Umbilical cord (tissue), 2 donors: ENCODE measurements at places on chromosomes 11 and 22. TPM values are rescaled to one million over a fixed set of nuclear protein-coding genes. Genes with fewer than 3 reads are reported as not detected.

ARHGAP32 gene
- total RNA-seq, result 6.0 TPM

RPLP2 gene
- total RNA-seq, result 439 TPM

HYOU1 gene
- 31.5 TPM for total RNA-seq

PNPLA5 gene
- total RNA-seq, result not detected

TNKS1BP1 gene
- 86.4 TPM for total RNA-seq

CDPF1 gene
- 13.5 TPM for total RNA-seq

KRTAP5-8 gene
- total RNA-seq, result not detected

- DNase-seq, result no peak
These were observed 6.7 kb downstream of the CENPM start for GRCh38 chr22:41939981-41940831.

DNA sequence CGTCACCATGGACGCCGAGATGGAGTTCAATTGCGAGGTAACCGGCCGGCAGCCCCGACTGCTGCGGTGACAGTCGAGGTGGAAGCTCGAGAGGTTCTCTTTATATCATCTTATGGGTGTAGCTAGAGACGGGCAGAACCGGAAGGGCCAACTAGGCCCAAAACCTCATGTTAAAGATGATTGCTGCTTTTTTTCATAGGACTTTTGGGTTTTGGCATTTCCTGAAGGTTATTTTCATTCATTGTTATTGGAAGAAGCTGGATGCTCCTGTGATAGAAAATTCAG, 585 bp downstream of the NF2 start:
- no peak for DNase-seq

- no peak for DNase-seq
These were observed 265.1 kb downstream of the FAM76B start for GRCh38 chr11:95524314-95525036.

DNA sequence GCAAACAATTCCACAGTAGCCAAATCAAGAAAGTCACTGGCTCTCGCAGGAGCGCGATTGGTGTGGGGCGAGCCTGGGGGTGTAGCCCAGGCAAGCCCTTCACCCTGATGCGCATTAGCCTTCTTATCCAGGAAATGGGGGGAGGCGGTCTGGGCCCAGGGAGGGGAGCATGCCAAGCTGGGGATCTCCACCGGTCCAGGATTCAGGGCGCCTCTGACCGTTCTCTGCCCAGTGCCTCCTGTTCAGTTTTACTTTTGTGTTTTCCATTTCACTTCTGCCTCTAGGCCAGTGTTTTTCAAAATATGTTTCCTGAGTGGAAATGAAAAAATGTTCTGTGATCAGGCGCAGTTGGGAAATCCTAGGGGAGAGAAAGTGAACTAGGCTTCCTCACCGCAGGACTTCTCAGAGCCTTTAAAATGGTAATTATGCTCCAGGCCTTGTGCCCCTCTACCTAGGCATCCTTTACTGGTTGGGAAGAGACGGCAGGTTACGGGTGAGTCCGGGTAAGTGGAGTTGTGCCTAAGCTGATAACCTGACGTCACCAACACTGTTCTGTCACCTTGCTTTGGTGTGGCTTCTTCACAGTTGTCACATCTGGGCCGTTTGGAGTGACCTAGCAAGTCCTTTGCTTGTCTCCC, 18.4 kb downstream of the LRP5 start:
- no peak for DNase-seq

DNA sequence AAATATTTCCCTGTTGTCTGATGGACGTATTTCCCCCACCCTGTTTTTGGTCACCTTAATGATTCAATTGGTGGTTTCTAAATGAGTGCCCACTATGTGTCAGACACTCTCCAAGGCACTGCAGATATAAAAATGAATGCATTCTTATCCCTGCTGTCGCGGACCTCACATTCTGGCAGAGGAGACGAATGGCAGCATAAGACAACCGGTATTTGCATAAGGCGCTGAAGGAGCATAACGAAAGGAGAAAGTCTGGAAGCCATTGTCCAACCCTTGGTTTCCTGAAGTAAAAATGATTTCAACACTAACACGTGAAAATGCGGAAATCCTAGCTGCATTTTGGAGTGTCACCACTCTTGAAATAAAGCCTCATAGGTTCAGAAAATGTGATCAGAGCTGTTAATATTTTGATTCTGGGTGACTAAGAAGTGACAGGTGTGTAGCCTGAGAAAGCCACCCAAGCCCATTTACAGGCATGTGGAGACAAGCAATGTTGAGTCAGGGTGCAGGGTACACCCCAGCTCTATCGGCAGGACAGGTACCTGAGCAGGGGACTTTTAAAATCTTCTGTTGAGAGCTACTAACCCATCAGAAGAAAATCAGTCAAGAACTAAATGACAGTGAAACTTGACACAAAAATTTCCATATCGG, 10.1 kb upstream of the GAB2 start:
- no peak for DNase-seq

GRCh38 chr22:49523374-49524008, 304.2 kb downstream of the BRD1 start:
- no peak for DNase-seq

GRCh38 chr11:132249256-132249655, 878.8 kb downstream of the NTM start:
- no peak for DNase-seq

DNA sequence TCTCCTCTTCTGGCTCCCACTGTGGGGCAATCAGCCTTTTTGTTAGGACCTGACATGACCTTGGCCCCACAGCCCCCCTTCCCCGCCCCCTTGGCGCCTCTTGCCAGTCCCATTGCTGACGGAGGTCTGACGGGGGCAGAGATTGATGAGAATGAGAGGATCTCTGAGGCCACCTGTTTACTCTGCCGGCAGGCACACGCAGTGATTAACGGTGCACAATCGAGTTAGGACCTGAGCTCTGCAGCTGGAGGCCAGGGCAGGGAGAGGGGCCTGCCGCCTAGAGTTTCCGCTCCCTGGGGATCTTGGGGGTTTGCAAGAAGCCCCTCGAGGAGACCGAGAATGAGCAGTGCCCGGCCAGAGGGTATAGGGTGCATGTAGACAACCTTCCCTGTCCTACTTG, 6.8 kb upstream of the CHRM1 start:
- DNase-seq, result no peak

- peak; percentile 74 for DNase-seq
These were observed 33.2 kb upstream of the CCDC89 start for GRCh38 chr11:85718991-85719807.

DNA sequence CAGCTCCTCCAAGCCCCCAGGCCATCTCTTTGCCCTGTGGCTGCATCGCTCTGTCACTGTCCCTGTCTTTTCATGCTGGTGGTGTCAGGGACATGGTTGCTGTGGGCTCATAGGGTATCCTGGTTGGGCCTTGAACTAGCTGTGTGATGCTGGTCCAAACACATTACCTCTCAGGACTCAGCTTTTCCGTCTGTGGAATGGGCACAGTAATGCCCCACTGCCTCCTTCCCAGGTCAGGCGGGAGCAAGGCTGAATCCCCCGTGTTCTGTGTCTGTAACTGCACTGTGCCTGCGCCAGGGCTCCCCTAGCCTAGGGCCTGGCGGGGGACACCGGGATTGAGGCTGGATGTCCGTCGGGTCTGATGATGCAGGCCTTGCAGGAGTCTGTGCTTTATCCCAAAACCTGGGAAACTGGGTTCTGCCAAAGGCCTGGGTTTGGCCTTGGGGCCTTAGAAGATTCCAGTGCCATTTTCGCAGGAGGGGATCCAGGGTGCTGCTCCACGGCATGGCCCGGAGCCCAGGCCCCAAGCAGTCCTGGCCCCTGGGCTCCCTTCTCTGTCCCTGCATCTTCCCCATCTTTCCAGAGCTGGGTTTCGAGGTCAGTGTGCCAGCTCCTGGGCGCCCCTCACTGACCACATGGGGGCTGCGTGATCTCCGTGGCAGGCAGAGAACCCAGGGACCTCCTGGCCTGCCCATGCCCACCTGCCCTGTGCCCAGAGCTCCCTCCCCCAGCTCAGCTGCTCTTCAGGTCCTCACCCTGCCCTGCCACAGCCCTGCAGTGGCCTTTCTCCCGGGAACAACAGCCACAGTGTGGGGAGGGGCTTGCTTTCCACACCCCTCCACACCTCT, 32.7 kb upstream of the CELSR1 start:
- DNase-seq, result no peak
